ENCODE measurements at places on chromosomes 4 and X.

- no peak for DNase-seq
These were observed 94.7 kb upstream of the NAP1L5 start for GRCh38 chr4:88792268-88792781.

GRCh38 chr4:102139132-102139573 is 206.1 kb downstream of the SLC39A8 start:
- DNase-seq, result no peak

DNA sequence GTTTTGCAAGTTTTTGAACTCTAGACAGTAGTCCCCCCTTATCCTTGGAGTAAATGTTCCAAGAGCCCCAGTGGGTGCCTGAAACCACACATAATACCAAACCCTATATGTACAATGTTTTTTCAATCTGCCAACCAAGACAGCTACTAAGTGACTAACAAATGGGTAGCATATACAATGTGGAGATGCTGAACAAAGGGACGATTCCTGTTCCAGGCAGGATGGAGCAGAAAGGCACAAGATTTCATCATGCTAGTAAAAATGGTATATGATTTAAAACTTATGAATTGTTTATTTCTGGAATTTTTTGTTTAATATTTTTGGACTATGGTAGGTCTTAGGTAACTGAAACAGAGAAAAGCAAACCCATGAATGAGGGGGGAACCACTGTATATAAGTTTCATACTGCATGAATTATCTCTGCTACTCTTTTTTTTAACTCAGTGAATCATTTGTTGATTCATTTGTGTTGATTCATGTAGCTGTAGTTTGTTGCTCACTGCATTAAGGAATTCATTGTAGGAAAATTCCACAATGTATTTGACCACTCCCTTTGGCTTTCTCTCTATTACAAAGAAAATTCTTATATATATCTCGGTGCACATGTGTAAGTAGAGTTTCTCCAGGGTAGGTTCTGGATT is 21.9 kb upstream of the ANXA3 start:
- no peak for DNase-seq

GRCh38 chr4:11497972-11498371 is 69.3 kb upstream of the HS3ST1 start:
- no peak for DNase-seq

DNA sequence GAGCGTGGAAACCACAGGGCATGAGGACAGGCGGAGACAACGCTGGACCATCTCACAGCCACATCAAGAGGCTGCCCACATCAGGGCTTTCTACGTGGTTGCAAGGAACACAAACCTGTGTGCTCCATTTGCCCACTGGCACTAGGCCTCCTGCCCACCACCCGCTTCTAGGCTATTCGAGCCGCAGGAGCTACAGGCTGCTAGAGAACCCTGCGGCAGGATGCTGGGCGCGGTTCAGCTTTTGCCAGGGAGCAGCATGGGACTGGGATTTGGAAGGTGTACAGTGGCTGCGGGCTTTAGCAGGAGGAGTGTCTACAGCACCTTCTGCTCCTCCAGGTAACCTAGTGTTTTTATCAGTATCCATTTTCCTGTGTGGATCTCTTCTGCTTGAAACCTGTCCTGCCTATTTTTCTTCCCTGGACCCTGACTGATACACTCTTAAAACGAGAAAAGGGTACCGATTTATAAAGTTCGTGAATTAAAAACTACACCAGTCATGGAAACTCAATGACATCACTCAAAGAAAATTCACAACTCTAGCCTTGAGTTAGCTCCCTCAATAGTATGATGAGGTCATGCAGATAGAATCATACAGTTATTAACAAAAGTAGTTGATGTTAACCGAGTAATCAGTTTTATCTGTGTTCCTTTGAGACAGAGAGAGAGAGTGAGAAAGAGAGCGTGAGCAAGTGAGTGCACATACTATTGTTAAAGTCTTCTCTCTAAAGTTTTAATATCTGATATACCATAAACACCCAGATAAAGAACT is 12.8 kb downstream of the NOP14 start:
- no peak for DNase-seq

GRCh38 chr4:20462426-20463175 is 210.9 kb downstream of the SLIT2 start:
- no peak for DNase-seq

- DNase-seq, result no peak
These were observed 29.8 kb downstream of the SMS start for GRCh38 chrX:21970326-21970725.

DNA sequence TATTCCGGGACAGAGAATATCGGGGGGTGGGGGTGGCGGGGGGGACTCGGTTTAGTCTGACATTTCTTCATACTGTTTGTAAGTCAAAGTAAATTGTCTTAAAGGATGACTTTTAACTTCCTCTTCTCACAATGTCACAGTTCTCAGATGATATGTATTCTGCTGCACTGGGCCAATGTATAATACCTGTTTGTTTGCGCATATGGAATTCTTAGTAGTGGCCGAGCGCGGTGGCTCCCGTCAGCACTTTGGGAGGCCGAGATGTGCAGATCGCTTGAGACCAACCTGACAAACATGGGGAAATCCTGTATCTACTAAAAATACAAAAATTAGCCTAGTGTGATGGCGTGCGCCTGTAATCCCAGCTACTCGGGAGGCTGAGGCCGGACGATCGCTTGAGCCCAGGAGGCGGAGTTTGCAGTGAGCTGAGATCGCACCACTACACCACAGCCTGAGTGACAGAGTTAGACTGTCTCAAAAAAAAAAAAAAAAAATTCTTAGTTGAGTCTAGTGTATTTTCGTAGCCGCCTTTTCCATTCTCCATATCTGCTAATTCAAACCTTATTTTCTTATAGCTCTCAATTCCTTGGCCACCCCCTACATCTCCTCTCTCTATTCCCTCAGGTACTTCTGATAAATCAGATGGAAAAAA is 851 bp downstream of the POLR2B start:
- DNase-seq, result peak; percentile 48

- no peak for DNase-seq
These were observed 17.2 kb upstream of the ARSJ start for GRCh38 chr4:113996599-113997177.

- no peak for DNase-seq
These were observed 29.5 kb downstream of the PF4 start for GRCh38 chr4:73952352-73952751.
